ENCODE measurements at places on chromosomes 5 and 9.

DNA sequence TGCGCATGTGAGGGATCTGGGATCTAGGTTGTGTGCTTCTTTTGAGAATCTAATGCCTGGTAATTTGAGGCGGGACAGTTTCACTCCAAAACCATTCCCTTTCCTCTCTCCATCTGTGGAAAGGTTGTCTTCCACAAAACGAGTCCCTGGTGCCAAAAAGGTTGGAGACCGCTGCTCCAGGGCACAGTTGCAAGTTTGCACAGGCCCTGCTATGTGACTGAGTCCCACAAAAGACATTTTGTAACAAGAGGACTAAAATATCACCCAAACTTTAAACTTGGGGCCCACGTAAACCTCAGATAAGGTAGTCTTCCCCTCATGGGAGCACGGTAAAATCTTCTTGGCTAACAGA, 5.8 kb upstream of the ZNF367 start:
- no peak for DNase-seq

DNA sequence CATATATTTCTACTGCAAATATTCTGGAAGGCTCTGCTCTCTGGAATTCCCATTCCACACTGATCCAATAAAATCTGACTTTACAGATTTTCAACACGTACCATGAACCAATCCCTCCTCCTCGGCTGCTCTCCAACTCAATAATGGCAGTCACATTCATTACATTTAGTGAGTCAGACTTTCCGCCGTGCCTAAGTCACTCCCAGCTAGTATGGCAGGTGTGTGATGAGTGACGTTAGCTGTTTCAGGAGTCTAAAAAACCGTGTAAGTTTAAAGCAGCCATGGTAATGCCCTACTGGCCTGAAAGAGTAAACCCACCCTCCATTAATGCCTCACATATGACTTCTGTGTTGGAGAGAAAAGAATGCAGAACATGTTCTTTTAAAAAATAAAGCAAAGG, 3.3 kb downstream of the FBN2 start:
- DNase-seq = no peak

DNA sequence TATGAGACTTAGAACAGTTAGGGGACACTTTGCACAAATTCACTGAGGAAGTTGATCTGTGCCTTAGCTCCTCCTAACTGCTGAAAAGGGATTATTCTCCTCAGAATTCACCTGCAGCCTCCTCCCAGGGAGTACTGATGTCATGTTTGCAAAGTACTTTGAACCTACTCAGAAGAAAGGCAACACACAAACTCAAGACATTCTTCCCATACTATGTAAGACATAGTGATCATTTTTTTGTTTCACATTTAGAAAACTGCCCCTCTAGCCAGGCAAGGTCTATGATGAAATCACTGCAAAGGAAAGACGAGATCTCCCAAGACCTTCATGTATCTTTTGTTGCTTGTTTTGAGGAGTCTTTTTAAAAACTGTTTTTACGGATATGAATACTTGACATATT, 10.6 kb upstream of the VLDLR start:
- no peak for DNase-seq

DNA sequence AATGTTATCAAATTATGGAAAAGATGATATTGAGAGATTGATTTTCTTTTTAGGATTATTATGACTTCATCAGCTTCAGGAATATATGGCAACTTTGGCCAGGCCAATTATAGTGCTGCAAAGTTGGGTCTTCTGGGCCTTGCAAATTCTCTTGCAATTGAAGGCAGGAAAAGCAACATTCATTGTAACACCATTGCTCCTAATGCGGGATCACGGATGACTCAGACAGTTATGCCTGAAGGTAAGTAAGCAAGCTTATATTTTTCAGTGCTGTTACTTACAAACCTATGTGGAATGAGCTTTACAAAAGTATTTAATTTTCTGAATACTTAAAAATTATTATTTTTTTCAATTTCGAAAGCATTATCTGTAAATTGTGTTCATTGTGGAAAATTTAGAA, 26.5 kb downstream of the HSD17B4 start:
- DNase-seq = no peak

Measured in NCI-H1694 treated with DMSO at 0.1 percent for 48 hours (cell line).